GM12878 (cell line): ENCODE measurements at places on chromosomes 12 and 14. TPM values are rescaled to one million over a fixed set of nuclear protein-coding genes. Genes with fewer than 3 reads are reported as not detected.

GRCh38 chr14:48771717-48772116, 814.5 kb downstream of the RPS29 start:
- no peak overlapping the region for H3K27ac ChIP-seq
- H3K36me3 ChIP-seq = no peaks in the 10 kb centered on the region
- no peaks in the 10 kb centered on the region for H3K27me3 ChIP-seq
- DNase-seq = no peak
- H3K4me3 ChIP-seq = no peak overlapping the region

DNA sequence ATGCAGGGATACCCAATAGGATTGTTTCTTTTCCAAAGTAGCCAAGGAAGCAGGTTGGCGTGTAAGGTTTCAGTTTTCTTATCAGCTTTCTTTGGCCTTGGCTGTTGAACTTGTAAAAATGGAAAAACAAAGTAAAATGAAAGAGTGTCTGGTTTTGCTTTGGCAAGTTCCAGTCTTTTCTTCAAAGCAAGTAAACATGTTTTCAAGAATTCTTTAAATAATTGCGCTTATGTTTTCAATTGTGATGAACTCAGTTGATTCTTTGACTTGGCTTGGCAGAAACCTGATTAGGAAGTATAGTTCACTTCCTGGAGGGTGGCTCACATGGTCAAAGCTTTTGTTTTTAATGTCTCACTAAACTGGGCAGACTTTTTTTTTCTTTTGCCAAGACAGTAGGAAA, 112.2 kb upstream of the USP44 start:
- H3K4me1 ChIP-seq = no peaks in the 10 kb centered on the region
- no peak for DNase-seq
- H3K27ac ChIP-seq = no peak overlapping the region
- no peaks in the 10 kb centered on the region for H3K36me3 ChIP-seq

DNA sequence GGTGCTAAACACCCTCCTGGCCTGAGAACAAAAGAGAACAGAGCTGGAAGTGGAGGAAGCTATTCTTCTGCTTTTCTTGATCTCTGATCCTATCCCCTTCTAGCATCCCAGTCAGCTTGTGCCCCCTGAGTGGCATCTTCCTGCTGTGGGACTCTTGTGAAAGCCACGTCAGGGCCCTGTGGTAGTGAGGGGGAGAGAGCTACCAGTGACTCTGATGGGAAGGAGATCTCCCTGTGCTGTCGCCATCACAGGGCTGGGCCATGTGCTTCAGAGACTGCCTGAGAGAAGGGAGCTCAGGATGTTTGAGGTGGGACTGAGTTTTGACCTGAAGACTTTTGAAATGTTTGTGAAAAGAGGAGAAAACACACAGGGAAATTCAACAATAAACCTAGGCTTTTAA, 107.6 kb upstream of the FUT8 start:
- no peak for DNase-seq
- peaks cover 46% of the 10 kb centered on the region for H3K4me1 ChIP-seq
- no peaks in the 10 kb centered on the region for H3K36me3 ChIP-seq
- no peak overlapping the region for H3K4me3 ChIP-seq

- DNase-seq = no peak
- no peaks in the 10 kb centered on the region; the same call in 1 of the 2 replicates for H3K27me3 ChIP-seq
- H3K4me1 ChIP-seq = no peaks in the 10 kb centered on the region
- no peak overlapping the region for H3K27ac ChIP-seq
- H3K4me3 ChIP-seq = no peak overlapping the region
- no peaks in the 10 kb centered on the region for H3K36me3 ChIP-seq
Measured at GRCh38 chr12:95633732-95634465, 82.6 kb upstream of the USP44 start.

DNA sequence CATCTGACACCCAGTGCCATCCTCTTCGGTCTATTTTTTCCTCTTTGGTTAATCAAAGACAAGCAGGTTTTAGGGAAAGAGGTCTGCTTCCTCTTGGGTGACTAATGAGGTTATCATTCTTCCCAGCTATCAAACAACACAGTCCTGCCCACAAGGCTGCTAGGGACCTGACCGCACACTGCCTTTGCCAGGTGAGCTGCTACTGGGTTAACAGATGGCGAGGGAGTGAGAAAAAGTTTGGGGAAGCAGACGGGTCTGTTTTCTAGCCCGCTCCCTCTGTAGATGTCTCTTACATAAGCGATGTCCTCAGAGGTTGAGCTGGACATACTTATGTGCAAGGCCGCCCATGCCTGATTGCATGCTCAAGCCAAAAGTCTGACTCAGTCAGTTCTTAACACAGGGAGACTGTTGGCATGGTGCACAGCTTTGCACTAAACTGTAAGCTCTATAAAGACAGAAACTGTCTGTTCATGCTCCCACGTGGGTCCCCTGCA, 94.1 kb downstream of the SLC15A4 start:
- no peak overlapping the region for H3K4me3 ChIP-seq
- DNase-seq = no peak

DNA sequence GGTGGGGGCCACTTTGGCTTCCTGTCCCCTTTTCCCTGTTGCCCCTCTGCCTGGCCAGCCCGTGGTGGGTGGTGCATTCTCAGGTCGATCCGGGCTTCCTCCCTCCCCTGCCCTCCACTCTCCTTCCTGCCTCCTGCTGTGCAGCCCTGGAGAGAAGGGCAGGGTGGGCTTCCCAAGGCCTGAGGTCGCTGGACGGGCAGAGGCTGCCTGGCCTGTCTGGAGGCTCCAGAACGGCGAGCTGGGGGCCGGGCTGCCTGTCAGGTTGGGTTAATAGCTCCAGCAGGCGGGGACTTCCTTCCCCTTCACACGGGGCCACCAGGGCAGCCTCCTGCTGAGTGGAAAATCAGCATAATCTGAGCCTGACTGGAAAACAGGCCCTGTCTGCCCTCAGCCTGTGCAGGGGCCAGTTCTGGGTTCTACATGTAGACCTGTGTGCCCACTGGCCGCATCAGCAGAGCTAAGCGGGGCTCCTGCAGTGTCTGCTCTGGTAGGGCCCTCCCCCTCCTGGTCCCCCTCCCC, 11.3 kb downstream of the KIF26A start:
- H3K4me3 ChIP-seq = no peak overlapping the region
- no peaks in the 10 kb centered on the region for H3K36me3 ChIP-seq
- H3K27me3 ChIP-seq = peaks cover 1% of the 10 kb centered on the region; the same call in 1 of the 2 replicates
- no peak overlapping the region for H3K27ac ChIP-seq

- DNase-seq = no peak
- no peak overlapping the region for H3K4me3 ChIP-seq
- H3K36me3 ChIP-seq = peaks cover 7% of the 10 kb centered on the region
- H3K27me3 ChIP-seq = no peaks in the 10 kb centered on the region
- H3K27ac ChIP-seq = no peak overlapping the region
Measured at GRCh38 chr12:110451263-110451662, 1.1 kb upstream of the ARPC3 start.

DNA sequence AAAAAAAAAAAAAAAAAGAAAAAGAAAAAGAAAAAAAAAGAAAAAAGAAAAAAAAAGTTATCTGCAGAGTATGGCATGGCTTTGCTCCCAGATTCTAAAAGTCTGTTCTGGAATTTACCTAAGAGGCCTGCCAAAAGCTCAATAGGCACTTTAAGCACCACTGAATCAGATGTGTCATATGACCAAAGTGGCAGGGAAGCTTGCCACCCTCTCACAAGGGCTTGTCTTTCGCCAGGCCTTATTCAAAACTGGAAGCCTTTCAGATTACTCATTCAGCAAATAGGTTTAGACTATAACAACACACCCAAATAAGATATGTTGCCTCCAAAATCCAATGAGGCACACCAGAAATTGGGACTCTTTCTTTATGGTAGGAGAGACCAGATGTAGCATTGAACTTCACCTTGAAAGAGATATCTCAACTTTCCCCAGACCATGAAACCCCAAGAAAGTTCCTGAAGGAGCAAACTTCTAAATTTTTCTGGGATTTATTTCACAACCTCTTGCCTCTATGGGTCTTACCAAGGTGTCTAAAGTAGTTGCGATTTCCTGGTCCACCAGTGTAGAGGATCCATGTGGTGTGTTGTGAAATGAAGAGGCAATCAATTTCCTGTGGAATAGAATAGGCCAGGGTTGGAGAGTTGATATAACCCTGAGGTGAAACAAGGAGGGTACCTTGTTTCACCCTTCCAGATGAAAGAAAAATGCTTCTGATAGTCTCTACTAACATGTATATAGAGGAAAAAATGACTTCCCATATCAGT, 218.8 kb downstream of the DAD1 start:
- no peaks in the 10 kb centered on the region for H3K36me3 ChIP-seq
- H3K27ac ChIP-seq = no peak overlapping the region
- no peaks in the 10 kb centered on the region for H3K27me3 ChIP-seq
- H3K4me3 ChIP-seq = no peak overlapping the region
- DNase-seq = no peak

DNA sequence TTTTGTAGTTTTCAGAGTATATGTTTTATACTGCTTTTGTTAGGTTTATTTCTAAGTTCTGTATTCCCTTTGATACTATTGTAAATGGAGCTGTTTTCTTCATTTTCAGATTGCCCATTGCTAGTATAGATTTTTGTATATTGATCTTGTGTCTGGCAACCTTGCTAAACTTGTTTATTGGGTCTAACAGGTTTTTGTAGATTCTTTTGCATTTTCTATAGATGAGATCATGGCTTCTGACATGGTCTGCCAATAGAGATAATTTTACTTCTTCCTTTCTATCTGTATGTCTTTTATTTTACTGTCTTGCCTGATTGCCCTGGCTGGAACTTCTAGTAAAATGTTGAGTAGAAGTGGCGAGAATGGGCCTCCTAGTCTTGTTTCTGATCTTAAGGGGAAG, 40.3 kb downstream of the ANKRD9 start:
- DNase-seq = no peak
- no peak overlapping the region for H3K27ac ChIP-seq
- H3K36me3 ChIP-seq = no peaks in the 10 kb centered on the region
- H3K4me3 ChIP-seq = no peak overlapping the region
- H3K4me1 ChIP-seq = no peaks in the 10 kb centered on the region

DNA sequence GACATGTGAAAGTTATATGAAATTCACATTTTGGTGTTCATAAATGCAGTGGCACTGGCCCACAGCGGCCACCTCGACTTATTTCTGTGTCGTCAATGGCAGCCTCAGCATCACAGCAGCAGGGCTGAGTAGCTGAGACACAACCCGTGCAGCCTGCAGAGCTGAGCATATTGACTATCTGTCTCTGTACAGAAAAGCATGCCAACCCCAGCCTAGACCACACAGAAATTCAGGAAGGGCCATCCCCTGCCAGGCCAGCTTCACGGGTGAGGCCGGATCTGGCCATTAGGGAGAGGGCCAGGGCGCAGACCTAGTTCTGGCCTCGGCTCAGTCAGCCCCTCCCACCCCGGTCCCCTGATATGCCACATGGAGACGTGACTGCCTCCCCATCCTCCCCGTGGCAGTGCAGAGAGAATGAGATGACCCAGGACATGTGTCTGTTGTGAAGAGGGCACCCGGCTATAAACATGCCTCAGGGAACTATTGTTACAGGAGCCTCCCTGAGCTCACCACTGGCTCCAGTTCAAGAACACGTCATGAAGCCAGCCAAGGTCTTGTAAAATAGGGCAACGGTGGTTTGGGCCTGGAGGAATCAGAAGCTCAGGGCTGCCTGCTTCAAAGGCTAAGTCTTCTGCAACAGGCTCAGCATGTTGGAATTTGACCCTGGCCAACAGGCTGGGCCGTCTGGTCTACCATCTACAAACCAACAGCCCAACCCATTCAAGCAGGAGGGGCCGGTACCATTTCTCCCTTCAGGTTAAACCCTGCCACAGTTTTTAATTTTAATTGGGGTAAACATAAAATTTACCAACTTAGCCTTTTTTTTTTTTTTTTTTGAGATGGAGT, 25.5 kb downstream of the SCARB1 start:
- no peak for DNase-seq
- H3K27me3 ChIP-seq = no peaks in the 10 kb centered on the region
- H3K4me1 ChIP-seq = no peaks in the 10 kb centered on the region
- H3K36me3 ChIP-seq = peaks cover 4% of the 10 kb centered on the region; the same call in 1 of the 2 replicates
- H3K27ac ChIP-seq = no peak overlapping the region

DNA sequence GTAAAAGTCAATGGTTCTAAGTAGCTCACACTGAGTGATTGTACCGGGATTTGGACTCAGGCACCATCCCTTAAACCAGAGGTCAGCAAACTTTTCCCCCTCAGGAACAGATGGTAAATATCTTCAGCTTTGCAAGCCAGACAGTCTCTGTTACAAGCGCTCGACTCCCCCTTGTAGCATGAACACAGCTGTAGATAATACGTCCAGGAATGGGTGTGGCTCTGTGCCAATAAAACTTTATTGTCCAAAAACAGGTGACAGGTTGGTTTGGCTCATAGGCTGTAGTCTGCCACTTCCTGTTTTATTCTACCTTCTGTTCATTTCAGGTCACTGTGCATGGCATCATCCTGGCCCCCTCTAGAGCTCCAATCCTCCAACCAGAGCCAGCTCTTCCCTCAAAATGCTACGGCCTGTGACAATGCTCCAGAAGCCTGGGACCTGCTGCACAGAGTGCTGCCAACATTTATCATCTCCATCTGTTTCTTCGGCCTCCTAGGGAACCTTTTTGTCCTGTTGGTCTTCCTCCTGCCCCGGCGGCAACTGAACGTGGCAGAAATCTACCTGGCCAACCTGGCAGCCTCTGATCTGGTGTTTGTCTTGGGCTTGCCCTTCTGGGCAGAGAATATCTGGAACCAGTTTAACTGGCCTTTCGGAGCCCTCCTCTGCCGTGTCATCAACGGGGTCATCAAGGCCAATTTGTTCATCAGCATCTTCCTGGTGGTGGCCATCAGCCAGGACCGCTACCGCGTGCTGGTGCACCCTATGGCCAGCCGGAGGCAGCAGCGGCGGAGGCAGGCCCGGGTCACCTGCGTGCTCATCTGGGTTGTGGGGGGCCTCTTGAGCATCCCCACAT, 7.6 kb downstream of the BDKRB1 start:
- H3K4me1 ChIP-seq = no peaks in the 10 kb centered on the region
- no peak overlapping the region for H3K27ac ChIP-seq
- H3K36me3 ChIP-seq = no peaks in the 10 kb centered on the region

DNA sequence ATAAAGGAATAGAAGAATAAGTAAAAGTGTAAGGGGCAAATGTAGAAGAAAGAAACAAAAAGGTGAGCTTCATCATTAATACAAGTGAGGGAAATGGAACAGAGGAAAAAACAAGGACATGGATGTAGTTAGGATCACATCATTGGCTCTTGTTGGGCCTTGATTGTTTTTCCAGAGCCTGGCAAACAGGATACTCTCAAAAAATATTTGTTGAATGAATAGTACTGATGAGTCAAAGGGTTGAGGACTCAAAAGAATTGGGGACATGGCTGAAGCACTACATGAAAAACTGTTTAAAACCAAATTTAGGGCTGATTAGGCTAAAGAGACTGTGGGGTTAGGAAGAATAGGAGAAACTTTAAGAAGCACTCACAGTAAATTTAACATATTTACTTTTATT, 11.4 kb upstream of the SRP54 start:
- no peaks in the 10 kb centered on the region; the same call in 1 of the 2 replicates for H3K4me1 ChIP-seq
- no peaks in the 10 kb centered on the region for H3K36me3 ChIP-seq
- H3K27me3 ChIP-seq = no peaks in the 10 kb centered on the region
- H3K4me3 ChIP-seq = no peak overlapping the region

DNA sequence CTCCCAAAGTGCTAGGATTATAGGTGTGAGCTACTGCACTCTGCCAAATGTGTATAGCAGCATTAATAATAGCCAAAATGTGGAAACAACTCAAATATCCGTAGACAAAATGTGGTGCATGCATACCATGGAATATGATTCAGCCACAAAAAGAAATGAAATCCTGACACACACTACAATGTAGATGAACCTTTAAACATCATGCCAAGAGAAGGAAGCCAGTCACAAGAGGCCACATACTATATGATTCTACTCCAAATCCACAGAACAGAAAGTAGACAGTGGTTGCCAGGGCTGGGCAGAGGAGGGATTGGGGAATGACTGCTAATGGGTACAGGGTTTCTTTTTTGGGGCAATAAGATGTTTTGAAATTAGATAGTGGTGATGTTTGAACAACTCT, 7.7 kb upstream of the TMED2 start:
- H3K27me3 ChIP-seq = no peaks in the 10 kb centered on the region; the same call in 1 of the 2 replicates
- no peak overlapping the region for H3K4me3 ChIP-seq
- DNase-seq = no peak
- no peaks in the 10 kb centered on the region for H3K4me1 ChIP-seq
- no peaks in the 10 kb centered on the region for H3K36me3 ChIP-seq

Gene SERPINA6
- 0.24 TPM in 1 of 2 replicates, not detected in the other for total RNA-seq

Gene PLEKHA5
- total RNA-seq = 0.33 and 0.51 TPM in 2 replicates

Gene BATF
- total RNA-seq = 99.8 and 107 TPM in 2 replicates
